ENCODE measurements at places on chromosomes 3 and 15.

DNA sequence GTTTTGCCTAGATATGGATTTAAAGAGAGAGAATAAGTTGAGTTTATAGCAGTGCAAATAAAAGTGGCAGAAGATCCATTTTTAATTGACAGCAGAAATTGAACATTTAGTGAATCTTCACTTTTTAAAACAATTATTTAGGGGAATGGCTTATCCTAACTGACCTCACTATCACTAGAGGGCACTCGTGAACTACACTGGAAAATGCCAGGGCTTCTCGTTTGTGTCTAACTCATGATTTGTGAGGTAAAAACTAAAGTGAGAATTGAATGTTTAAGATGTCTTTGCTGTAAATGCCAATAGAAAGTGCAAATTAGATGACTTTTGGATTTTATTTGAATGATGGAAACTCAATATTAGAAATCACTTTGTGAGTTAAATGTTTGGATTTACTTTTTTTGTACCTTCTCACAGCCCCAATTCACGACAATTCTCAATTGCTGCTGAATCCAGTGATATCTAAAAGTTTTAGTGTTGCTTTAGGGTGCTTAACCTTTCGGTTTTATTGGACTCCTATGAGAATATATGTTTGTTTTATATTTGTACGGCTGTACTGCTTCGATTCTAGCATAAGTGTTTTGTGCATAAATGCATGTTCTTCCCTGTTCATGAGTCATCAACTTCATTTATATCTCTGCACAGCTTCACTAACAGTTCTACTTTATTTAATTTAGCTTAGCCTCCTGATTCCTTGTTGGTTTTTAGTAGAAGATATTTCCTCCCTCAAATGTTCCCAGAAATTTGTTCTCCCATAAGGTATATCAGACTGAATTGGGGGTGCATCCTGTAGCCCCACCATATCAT, 462.1 kb downstream of the MFSD1 start:
- DNase-seq = no peak

DNA sequence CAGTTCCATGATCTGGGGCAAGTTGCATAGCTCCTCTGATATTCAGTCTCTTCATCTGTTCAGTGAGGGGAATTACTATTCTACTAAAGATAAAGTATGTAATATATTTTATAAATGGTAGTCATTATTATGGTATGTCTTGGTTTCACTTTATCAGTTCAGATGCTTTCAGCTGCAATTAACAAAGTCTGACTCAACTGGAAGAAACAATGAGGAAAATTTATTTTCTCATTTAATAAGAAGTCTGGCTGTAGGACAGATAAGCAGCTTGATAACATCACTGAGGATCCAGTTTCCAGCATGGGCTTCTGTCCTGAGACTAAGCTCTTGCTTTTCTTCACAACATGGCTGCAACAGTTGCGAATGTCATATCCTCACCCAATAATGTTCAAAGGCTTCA, 354.3 kb upstream of the TRIM42 start:
- no peak for DNase-seq

DNA sequence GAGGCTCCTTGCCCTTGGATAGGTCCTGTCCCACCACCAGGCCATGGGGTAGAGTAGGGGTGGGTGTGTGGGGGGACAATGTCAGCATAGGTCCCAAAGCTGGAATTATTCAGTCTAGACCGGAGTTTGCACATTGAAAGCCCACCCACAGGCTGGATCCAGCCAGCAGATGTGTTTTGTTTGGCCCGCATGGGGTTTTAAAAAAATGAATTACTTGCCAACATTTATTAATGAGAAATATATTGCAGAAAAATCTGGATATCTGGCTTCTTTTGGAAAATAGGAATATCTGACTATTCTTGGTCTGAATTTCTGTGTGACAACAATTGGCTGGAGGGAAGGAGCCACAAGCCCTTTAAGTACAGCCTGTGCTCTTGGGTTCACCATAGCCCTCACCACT, 17.3 kb upstream of the LRIG1 start:
- no peak for DNase-seq

DNA sequence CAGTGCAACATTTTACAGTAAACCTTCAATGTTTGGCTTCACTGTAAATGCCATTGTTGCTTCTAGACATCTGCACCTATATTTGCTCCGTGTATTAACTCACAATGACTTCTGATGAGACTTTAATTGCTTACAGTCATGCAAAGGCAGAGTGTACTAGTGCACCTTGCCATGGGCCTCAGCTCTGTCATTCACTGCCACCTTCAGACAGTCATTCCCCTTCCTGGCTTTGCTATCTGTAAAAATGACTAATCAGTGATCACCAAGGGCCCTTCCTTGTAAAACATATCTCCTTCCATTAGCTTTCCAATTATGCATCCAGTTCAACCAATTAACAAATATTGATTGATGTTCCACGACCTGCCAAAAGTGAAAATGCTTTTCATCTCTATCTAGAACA, 120.3 kb downstream of the ARRDC4 start:
- no peak for DNase-seq

DNA sequence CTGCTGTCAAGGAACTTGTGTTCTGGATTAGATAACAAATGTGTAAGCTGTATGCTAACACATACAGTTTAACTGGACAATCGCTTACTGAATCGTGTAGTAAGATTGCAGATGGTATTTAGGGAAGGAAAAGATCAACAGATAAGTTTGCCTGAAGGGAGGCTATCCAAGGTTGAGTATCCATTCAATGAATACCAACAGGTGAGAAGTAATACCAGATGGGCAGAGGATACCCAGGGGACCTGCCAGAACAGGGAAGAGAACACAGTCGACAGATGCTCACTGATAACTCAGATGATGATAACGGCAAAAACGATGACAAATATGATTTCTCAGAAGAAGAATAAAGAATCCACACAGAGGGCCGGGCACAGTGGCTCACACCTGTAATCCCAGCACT, 3.2 kb upstream of the UACA start:
- DNase-seq = no peak

DNA sequence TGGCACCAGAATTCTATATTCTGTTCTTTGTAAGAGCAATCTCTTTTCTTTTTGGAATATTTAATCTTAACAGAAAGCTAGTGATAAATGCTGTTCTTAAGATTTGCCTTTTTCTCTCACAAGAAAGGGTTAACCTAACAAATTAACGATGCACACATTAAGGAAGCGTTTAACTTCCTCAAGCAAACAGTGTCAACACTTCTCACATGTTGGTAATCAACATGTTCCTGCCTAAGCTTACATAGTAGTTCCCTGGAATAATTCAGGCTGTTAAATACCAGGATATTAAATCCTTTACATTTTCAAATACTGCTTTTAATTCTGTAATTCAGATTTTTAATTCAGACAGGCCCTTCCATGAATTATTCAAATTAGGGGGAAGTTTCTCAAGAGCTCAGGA, 67.4 kb upstream of the RPL35A start:
- no peak for DNase-seq

DNA sequence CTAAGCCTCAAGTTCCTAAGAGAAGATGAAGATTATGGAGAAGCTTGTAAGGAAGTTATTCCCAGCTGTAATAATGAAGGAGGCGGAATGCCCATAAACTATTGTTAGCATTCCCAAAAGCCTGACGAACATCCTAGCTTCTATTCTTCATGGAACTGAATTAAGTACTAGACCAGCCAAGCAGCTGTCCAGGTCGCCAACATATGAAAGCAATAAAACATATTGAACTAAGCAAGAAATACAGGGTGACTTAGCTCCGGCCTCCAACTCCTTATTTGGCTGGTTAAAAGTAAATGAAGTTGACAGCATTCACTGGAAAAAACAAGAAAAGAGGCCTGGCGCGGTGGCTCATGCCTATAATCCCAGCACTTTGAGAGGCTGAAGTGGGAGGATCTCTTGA, 174.0 kb upstream of the TPM1 start:
- DNase-seq = no peak

- no peak for DNase-seq
Measured at GRCh38 chr3:51719410-51720025, 12.7 kb downstream of the GRM2 start.

- no peak for DNase-seq
Measured at GRCh38 chr3:71384388-71384787, 199.1 kb downstream of the FOXP1 start.

GRCh38 chr3:175704366-175705055, 845.4 kb downstream of the NAALADL2 start:
- DNase-seq = no peak

DNA sequence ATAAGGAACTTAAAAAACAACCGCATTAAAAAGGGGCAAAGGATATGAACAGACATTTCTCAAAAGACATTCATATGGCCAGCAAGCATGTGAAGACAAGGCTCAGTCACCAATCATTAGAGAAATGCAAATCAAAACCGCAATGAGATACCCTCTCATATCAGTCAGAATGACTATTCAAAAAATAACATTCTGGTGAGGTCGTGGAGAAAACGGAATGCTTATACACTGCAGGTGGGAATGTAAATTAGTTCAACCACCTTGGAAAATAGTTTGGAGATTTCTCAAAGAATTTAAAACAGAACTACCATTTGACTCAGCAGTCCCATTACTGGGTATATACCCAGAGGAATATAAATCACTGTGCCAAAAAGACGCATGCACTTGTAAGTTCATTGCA, 496.6 kb upstream of the SGO1 start:
- no peak for DNase-seq

- DNase-seq = no peak
Measured at GRCh38 chr3:149343951-149344350, 10.5 kb upstream of the TM4SF18 start.

GRCh38 chr15:51765751-51766150, 14.4 kb downstream of the TMOD2 start:
- no peak for DNase-seq

DNA sequence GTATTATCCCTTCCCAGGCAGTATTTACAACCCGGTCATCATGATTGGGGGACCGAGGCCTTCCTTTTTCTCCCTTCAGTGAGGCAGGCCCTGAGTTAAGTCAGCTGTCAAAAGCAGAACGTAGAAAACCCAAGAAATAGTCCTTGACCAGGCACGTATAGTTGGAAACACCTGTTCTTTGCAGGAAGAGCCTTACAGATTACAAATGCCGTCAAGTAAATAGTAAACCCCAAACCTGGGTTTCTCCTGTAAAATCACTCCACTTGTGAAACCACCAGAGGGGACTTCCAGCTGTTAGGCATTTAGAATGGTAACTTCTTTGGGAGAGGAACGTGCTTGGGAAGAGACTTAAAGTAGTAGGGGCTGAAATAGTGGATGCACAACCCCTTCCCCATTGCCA, 1.0 kb upstream of the BTBD1 start:
- DNase-seq = no peak

DNA sequence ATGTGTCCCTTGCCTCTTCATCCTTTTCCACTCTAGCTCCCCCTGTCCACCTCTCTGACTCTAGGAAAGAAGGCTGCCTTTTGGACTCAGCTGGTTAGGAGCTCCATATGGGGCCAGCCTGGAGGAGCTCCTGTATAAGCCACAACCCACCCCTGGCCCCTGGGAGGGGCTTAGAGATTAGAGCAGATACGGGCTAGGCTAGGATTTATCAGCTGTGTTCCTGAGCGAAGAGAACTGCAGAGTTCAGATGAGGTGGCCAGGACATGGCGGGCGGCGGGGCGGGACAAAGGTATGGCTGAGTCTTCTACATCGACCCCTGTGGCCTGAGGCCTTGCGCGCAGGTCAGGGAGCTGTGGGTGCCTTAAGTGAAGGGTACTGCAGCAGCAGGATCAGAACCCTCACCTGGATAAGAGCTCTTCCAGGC, 7.9 kb downstream of the NBEAL2 start:
- peak; percentile 80 for DNase-seq

GRCh38 chr3:141039589-141039988, 11.6 kb upstream of the SPSB4 start:
- DNase-seq = no peak

DNA sequence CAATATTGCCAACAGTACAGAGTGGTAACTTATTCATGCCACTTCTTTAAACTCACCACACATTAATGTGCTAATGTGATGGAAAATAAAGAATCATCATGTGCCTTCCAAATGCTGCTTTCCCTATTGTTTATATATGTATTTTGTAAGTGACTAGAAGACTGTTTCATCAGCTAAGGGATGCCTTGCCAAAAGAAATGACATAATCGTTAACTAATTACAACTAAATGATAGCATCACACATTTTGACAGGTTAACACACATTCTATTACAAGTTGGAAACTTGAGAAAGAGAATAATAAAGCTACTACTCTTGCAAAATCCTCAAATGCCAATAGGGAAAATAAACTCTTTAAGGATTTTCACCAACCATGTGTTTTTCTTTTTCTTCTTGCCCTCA, 329.9 kb upstream of the AGTR1 start:
- DNase-seq = no peak

DNA sequence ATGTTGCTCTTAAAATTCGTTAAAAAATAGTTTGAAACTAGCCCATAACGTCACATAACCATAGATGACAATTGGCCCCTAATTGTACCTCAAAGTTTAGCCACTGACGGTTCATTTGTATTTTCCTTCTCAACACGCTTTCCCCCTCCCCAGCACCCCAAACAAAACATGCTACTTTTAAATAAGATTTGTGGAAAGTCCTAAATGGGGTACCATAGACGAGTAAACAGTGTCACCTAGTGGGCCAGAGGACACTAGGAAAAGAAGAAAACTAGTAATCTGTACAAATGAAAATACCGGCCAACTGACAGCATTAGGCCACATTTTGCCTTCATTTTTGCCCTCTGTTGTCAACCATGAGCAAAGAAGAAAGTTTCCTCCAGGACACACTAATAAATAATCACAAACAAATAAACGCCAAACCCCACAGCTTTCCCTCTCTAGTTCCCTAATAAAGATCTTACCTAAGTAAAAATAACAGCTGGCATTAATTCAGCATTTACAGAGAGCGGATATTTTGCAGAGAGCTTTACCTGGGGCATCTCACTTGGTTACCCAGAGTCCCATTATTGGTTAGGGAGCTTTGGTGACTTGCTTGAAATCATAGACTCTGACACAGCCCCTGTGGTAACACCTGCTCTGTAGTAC, 175.1 kb upstream of the ATP11B start:
- no peak for DNase-seq

GRCh38 chr3:14440168-14440518, 37.7 kb downstream of the SLC6A6 start:
- DNase-seq = no peak

DNA sequence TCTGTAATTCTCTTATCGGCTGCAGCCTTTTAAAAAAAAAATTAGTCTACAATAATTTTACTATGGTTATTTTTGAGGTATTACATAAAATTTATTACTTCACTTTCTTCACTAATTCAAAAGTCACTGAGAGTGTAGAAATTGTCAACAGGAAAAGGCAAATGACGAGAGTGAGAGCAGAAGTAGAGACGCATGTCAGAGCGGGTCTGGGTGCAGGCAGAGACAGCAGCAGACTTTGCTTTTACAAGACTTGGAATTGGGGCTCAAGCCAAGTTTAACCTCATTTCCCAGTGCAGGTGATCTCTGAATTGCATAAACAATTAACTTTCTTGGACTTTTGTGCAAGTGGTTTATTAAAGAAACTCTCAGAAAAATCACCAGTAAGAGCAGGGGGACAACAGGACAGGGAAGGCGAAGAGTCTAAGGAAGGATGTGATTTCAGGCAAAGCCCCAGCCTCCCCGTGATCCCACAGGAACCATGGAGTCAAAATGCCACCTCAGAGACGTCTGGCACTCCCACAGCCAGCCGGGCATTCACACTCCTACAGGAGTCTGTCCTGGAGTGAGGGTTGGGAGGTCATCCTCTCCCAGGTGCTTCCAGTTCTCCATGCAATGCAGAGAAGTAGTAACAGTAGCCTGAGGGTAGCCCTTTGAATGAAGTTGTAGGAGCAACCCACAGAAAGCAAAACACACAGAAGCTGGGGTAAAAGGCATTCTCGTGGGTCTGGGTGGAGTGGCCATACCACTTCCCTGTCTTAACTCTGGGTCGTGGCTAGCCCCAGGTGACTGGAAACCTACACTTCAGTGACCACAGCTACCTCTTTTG, 274.0 kb upstream of the TGFBR2 start:
- no peak for DNase-seq

Measured in D721Med (cell line).